ENCODE measurements at places on chromosomes 11 and 22.
A peak's percentile ranks its signal among the peaks of the same experiment; 100 is the strongest.

DNA sequence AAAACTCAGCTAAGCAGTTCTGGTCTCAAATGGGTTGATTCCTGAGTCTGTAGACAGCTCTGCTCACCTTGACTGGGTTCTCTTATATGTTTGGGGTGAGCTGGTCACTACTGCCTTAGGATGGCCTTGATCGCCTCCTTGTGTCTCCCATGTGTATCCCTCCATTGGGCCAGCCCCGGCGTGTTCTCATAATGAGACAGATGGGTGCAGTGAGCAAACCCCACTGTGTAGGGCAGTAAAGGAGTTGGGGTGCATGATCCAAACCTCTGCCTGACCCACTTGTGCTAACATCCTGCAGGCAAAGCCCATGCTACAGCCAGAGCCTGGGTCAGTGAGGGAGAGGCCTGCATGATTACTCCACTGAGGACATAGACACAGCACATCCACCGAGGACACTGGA, 657.6 kb downstream of the BRD1 start:
- no peak for DNase-seq

DNA sequence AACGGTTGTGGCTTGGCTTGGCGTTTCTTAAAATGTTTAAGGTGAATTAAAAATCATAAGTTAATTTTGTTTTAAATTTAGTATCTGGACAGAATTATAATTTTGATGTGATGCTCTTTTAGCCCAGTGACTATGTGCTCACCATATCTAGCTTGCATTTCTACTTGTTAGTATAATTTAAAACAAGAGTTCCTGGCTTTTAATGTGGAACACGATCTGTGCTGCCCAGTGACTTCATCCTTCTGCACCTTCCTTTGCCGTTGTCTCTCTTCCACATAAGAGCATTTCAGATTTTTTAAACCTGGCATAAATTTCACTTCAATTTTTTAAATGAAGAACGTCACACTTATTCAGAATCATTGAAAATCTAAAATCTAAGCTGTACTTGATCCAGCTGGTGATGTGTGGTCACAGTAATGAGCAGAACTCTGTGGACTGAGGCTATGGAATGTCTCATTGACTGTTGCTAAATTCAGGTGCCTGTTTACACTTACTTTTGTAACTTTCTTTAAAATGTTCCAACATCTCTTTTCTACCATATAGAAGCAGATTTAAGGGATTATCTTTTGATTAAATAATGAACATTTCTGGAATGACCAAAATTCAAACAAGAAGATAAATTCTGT, 75.4 kb upstream of the ADSL start:
- no peak for DNase-seq

- DNase-seq = no peak
Observed at GRCh38 chr22:45413013-45413367, 409 bp downstream of the SMC1B start.

DNA sequence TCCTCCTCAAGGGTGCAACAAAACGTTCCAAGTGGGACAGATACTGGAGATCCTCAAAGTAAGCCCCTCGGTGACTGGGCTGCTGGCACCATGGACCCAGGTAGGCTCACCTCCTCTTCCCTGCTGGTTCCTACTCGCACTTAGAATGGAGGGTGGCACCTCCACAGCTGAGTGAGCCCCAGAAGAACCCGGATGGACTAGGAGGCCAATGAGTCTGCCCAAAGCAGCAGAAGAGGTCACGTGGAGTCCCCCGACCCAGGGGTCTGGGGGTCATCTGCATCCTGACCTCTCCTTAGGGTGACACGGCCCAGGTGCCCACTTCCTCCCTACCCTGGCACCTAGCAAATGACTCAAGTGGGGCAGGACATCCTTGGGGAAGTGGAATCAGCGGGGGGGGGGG, 4.4 kb downstream of the APOL1 start:
- DNase-seq = no peak

- peak; percentile 26 for DNase-seq
Observed at GRCh38 chr22:50528682-50529415, 963 bp downstream of the TYMP start.

- no peak for DNase-seq
Observed at GRCh38 chr22:31092161-31092560, 11.0 kb downstream of the SMTN start.

GRCh38 chr22:50305923-50306566, 1.4 kb downstream of the PLXNB2 start:
- peak; percentile 46 for DNase-seq
